ENCODE measurements at places on chromosomes 3 and 15.
A peak's percentile ranks its signal among the peaks of the same experiment; 100 is the strongest.

GRCh38 chr3:67018789-67019526 is 20.9 kb downstream of the KBTBD8 start:
- no peak for DNase-seq

- DNase-seq: no peak
These were observed 5.5 kb upstream of the SNX22 start for GRCh38 chr15:64146041-64146440.

GRCh38 chr15:83959477-83959876 is 276.1 kb upstream of the GOLGA6L4 start:
- DNase-seq: no peak

DNA sequence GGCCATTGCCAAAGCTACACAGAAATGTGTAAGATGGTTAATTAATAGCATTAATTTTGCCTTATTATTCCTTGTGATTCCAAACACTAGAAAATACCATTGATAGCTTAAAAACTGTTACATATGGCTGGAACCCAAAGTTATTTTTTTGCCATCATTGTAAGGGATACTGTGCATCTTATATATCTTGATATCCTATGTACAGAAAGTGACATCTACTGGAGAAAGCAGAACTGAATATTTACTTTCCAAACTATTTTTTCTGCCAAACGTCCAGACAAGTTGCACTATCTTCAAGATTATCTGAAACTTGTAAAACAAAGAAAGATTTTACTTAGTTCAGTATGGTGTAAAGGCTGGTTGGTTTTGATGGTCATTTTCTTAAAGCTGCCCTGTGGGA is 33.3 kb upstream of the MEIS2 start:
- no peak for DNase-seq

DNA sequence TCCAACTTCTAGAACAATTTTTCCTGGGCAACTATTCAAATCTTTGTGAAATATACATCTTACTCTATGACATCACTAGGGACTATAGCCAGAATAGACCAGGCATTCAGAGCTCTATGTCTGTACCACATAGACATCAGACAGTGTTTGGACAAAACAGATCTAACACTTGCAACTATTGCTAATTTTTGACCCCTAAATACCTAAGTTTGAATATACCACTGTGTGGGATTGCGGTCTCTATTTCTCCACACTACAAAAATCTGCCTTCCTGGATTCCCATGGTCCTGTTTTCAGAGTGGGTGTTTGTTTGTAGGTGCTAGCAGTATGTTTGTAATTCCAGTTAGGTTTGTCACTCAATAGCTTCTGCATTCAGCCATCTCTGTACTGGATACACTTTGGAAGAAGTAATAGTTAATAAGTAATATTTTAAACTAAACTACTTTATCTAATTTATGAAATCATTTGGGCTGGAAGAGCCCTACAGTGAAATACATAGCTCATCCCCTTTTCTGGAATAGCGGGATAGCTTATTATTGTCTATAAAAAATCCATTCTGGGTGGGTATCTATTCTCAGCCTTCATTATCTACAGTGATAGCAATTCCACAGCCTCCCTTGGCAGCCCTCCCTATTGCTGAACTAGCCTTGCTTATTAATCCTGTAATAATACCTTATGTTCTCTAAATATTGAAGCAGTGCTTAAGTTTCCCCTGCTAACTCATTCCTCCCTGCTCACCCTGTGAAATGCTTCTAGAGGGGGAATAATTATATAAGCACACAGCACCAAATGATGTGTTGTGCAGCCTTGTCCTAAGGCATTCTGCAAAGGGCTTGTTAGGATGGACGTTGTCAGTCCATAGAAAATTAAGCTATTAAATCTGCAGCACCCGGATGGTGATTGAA is 49.4 kb downstream of the RBMS3 start:
- no peak for DNase-seq

- no peak for DNase-seq
These were observed 22.9 kb downstream of the ST8SIA2 start for GRCh38 chr15:92416557-92416956.

- no peak for DNase-seq
These were observed 41.6 kb downstream of the MRAS start for GRCh38 chr3:138389841-138390581.

DNA sequence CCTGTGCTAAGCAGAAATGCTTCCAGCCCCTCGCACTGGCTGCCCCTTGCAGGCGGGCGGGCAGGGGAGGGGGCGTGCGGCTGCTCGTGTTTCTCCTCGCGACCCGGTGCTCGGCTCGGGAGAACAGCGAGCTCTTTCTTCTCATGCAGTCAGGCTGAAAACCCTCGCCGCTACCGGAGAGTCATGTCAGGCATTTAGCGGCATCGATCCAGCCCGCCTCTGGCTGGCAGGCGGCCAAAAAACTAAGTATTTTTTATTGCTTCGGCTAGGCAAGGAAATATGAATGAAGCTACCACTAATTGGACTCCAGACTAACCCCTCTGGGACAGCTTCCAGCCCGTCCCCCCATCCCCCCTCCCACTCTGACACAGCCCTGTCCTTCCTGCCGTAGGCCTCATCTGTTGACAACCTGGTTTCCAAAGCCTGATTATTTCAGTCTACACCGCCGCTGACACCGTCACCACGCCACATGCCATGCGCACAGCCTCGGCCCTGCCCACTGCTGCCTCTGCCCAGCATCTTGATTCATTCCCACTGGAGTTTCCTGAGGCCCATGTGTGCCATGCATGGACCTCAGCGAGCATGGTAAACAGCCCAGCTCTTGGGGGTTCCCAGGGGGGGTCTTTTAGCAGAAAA is 35.3 kb downstream of the TLE3 start:
- DNase-seq: peak; percentile 79

DNA sequence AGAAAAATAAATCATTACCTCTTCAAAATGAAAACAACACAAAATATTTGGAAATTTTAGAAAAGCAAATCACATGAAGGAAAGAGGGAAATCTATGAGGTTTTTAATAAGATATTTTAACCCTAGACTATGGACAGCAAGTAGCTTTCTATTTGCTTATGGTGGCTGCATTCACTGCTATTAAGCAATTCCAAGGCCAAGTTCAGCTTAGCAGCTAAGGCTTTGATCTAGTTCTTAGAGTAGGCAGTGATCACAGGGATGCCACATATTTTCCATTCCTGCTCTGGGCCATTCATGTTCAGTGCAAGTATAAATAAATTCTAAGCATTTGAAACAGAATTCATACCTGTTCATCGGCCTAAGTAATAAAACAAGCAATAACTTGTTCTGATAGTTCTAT is 235.3 kb downstream of the CDIN1 start:
- DNase-seq: no peak

DNA sequence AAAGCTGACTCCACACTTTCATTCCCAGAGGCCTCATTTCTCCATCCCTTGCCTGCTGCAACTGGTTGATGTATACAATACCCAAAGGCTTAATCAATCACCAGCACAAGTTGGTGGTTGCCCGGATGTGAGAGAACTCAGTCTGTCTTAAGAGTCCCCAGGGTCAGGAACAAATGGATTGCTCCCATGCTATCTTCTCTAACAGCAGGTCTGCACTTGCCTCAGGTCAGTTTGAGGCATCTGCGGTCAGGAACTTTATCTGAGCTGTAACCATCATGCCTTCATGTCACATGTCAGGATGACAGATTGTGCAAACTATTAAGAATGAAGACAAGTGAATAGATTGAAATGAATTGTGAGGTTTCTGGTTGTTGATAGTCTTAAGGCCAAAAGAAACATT is 56.1 kb downstream of the BFSP2 start:
- DNase-seq: no peak

DNA sequence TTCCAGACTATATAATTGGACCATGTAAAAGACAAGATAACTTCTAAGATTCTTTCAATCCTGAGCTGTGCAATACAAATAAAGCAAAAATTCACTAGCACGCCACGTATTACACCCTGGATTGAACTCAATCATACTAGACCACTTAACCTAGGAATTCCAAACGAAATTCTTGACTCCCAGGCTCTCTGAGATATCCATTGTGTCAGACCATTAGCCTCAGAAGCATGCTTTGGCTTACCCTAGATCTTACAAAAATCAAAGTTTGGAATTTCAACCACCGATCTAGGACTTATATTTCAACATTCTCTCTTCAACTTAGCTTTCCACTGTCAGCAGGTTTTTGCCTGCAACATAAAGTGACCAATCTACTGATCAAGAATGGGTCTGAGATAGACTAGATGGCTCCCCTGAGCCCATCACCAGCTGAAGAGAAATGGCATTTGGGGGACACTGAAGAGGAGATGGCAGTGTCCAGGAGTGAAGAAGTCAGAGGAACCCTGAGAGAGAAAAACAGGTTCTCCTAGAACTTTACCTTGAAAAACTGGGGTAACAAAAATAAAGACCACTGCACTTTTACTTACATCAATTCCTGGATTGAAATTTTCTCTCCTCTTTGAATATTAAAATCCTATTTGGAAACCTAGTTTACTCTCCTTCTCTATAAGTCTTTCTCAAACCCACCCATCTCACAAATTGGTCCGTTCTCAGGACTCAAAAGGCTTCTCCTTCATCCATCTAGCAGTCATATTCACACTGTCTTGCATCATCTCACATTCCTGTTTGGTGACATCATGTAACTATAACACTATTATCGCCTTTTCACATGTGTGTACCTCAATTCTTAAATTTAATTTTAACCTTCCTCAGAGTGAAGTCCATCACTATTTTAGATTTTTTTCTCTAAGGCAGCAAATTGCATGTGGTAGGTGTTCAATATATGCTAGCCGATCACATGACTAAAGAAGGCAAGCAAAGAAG is 18.5 kb downstream of the CPNE4 start:
- DNase-seq: no peak

- no peak for DNase-seq
These were observed 6.2 kb upstream of the CCDC80 start for GRCh38 chr3:112647122-112647521.

DNA sequence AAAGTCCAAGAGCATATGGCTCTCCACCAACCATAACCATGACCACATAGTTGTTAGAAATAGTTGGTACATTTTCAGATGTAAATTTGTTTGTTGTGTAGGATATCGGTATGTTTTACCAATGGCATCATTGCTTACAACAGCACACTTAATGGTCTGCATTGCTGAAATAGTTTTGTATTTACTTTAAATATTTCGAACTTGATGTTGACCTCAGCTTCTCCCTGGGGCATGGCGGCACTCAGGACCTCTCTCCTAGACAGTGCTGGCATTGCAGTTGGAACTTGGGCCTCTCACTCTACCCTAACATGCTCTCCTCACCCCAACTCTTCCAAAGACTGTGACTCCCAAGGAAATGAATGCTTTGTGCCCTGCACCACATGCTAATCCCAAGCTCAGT is 5.0 kb downstream of the SLC22A13 start:
- DNase-seq: no peak

GRCh38 chr3:46509661-46510187 is 11.9 kb downstream of the RTP3 start:
- no peak for DNase-seq

DNA sequence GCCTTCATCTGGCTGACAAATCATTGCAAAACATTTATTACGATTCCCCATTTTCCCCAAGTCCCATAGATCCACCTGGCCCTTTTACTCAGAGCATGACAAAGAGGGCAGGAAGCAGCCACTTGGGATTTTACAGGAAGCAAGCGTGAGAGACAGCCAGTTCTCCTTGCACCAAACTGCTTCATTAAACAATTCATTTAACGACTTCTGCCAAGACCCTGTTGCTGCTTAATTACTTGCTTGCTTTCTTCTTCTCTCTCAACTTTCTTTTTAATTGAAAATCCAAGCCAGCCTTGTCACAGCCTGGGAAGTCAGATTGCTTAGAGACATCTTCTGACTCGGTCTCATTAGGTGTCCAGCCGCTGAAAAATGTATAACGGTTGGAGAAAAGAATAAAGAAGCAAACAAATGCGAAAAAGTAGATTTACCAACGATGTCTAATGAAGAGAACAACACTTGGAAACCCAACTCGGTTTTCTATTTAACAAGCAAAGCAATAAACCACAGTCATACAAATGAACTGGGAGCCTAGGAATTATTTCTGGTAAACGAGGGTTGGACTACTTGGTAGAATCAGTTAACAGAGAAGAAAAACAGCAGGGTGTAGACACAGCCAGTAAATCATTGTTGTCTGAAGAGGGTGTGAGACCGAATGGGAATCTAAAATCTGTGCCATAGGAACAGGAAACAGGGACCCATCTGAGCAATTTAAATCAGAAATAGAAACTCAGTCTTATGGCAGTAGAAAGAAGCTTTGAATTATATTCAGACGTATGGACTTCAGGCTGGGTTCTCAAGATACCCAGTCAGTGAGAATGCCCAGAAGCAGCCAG is 298.3 kb downstream of the LRRC3B start:
- DNase-seq: peak; percentile 5

DNA sequence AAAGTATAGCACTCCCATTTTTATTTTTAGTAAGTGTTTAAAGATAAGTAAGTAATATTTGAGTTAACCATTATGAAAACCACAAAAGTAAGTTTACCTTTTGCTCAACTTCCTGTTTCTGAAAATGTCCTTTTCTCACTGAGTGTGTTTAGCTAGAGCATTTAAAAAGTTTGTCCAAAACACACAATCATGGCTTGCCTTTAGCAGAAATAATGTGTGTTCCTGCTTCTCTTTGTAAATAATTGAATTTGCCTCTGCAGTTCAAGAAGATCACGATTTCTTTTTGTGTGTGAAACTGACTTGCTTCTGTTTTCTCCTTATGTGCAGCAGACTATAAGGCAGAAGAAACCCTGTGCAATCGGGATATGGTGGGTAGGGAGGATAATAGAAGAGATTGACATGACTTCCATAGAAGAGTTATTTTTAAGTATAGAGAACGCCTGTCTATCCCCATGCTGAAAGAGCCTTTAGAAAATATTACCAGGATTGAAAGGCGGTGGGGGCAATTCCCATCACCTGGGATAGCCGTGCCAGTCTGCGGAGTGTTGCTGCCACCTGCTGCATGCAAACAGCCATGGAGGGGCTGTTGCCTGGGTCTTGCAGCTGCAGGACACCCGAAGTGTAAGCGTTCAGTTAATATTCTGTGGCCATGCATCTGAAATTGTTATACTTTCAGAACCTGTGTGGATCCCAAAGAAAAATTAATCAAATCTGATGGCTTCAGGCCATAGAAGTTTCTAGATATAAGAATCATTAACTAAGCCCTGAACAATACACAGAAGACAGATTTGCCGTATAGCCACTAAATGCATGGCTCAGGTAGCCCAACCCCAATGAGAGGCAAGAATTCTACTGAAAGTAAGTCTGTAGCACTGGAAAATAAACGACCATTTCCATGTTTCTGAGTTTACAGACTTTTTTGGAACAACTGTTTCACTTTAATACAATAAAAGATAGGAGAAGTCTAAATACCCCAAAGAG is 2.4 kb upstream of the CD96 start:
- DNase-seq: peak; percentile 17

GRCh38 chr3:122582390-122582789 is 4.9 kb downstream of the PARP15 start:
- DNase-seq: no peak

- no peak for DNase-seq
These were observed 1229.6 kb upstream of the ALCAM start for GRCh38 chr3:104137116-104137515.

- no peak for DNase-seq
These were observed 13.5 kb downstream of the UBAP1L start for GRCh38 chr15:65101411-65101890.
